ENCODE measurements at places on chromosomes 6 and 20.

DNA sequence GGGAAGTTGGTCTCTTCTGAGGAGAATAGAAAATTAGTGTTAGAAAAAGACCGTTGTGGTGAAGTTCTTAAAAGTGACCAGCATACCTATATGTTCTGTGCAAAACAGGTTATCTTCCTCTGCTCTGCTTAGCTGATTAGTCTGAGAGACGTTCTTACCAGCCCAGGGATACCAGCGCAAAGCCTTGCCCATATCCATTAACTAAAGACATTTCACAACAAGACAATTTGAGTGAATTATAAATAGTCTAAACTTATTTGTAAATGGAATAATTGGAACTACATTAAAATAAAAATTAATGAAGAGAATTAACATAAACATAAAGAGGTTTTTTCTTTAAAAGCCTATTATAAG is 144.0 kb downstream of the PDE7B start:
- no peak for DNase-seq

DNA sequence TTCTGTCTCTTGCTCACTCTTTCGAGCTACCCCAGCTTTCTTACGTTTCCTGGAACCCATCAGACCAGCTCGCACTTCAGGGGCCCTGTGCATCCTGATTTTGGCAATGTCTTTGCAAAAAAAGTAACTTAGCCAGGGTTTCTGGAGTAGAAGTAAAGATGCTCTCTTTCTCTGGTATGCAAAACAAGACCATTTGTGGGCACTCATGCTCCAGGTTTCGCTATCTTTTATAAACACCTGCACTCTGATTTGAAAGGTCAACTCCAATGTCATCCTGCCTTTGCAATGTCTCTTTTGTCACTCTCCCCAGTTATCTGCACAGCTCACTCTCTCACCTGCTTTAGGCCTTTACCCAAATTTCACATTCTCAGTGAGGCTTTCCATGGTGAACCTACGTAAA is 869.1 kb downstream of the QKI start:
- DNase-seq = no peak

- no peak for DNase-seq
Observed at GRCh38 chr6:1735239-1735803, 125.6 kb downstream of the FOXC1 start.

GRCh38 chr6:39140556-39141167 is 25.7 kb upstream of the SAYSD1 start:
- no peak for DNase-seq

DNA sequence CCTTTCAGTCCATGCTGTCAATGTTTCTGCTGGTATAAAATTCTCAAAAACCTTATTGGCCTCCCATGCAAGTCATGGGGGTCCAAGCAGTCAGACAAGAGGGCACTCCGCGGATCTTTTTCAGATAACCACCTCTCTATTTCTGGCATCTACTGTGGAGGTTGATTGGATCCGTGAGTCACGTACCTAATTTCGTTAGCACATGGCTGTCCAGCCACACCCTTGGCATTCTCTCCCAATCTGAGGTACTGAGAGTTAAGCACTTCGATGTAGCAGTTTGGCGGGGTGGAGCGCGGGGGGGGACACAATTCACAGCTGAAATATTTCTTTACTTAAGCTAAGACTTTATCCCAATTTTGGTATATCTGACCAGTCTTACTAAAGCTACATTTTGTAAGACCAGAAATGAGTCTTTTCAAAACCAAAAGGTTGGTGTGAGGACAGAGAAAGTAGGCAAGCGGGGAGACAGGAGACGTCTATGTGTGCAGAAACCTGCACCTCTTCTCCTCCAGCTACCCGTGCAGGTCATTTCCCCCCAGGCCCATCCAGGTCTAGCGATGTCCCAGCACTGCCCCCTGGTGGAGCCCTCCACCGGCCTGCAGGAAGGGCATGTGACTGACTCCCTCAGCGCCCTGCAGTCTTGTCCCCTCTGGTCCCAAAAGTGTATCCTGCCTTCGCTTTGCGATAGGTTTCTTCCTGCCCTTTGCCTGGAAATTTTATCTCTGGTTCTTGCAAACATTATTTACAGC is 113.1 kb downstream of the ADAT2 start:
- DNase-seq = no peak

GRCh38 chr6:27863962-27864905 is 48.0 kb downstream of the OR2B2 start:
- DNase-seq = no peak

- no peak for DNase-seq
Observed at GRCh38 chr6:42969934-42970333, 9.0 kb downstream of the PEX6 start.

GRCh38 chr20:51698252-51698651 is 69.9 kb downstream of the ATP9A start:
- DNase-seq = no peak

- no peak for DNase-seq
Observed at GRCh38 chr6:107620732-107621131, 130.8 kb downstream of the SOBP start.

DNA sequence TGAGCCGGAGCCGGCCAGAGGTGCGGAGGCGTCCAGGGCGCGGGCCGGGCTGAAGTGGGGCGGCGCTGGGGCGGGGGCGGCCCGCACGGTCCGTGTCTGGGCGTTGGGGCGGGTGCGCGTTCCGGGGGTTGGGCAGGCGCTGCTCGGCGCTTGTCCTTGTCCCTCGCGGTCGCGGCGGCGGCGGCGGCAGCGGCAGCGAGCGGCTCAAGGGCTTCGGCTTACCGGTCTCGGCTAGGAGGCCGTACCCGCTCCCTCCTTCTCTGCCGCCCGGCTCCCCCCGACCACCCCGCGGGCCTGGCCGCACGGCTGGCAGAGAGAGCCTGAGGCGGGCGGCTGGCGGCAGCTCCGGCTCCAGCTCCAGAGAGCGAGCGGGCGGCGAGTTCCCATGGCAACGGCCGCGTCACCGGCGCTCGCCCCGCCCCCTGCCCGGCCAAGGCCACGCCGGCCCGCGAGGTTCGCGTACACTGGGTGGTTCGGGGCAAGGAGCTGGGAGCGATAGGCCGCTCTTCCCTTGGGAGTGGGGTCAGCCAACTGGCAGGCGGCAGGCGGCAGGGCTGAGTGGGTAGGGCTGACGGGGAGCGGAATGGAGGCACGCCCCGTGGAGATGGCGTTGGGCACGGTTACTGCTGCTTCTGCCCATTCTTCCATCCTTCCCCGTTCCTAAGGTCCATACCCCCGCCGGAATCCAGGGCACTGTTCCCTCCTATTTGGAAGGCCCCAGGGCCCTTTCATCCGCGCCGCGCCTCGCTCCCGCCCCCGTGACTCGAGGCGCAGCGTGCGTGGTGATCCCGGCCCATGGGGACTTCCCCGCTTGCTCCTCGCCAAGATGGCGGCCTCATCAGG is at the start of gene LRRC73:
Gene LRRC73 (minus strand): TSS at position 363 of the 843 bp plus-strand sequence. CDS start 561 bp downstream, outside the sequence.
- DNase-seq = no peak

DNA sequence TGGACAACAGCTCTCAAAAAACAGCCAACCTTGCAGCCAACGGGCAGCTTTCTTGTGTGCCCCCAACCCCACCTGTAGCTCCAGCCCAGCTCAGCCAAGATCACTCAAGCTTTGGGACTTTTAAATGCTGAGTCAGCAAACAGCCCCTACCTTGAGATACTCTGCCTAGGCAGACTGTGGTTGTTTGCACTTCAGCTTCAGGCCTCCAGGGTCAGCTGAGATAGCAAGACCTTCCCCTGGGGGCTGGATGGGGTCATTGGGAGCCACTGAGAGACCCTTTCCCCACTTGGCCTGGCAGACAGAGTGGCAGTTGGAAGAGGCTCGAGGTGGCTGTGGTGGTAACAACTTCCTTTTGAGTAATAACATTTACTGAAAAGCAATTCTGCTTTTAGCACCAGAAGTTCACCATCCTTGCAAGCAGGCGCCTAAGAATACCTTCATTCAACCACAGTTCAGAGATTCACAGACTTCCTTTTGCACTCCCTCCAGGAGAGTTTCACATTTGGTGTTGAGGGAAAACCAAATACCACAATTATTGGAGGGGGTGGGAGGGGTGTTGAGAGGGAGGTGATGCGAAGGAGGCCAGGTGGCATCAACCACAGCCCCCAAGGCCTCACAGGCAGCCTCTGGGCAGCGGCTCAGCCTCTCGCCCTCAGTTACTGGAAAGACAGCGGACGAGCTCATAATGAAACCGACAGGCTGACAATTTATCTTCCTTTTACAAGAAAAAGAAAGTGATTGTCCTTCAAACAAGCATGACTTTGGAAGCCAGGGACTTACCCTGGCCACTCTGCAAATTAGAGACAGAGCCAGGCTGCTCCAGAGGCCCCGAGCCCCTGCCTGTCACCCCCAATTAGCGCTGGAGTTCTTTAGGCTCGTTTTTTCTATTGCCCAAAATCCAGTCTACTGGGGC is 148.1 kb downstream of the CEBPB start:
- DNase-seq = no peak

DNA sequence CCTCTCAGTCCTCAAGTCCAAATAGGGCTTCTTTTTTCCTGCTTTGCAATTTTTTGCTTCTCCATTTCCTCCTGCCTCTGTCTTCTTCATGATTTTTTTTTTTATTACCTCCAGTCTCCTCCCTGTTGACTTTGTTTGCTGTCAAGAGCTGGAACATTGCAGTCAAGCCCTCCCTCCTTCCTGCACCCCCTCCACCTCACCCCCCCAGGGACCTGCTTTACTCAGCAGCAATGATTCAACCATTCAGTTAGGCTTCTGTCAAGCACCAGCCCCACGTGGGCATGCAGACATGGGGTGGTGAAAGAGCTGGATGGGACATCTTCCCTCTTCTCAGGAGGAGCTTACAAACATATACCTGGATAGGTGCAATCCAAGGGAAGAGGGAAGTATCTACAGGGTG is 142.4 kb downstream of the LRFN2 start:
- DNase-seq = no peak

- DNase-seq = no peak
Observed at GRCh38 chr6:112485827-112486212, 138.7 kb downstream of the RFPL4B start.

DNA sequence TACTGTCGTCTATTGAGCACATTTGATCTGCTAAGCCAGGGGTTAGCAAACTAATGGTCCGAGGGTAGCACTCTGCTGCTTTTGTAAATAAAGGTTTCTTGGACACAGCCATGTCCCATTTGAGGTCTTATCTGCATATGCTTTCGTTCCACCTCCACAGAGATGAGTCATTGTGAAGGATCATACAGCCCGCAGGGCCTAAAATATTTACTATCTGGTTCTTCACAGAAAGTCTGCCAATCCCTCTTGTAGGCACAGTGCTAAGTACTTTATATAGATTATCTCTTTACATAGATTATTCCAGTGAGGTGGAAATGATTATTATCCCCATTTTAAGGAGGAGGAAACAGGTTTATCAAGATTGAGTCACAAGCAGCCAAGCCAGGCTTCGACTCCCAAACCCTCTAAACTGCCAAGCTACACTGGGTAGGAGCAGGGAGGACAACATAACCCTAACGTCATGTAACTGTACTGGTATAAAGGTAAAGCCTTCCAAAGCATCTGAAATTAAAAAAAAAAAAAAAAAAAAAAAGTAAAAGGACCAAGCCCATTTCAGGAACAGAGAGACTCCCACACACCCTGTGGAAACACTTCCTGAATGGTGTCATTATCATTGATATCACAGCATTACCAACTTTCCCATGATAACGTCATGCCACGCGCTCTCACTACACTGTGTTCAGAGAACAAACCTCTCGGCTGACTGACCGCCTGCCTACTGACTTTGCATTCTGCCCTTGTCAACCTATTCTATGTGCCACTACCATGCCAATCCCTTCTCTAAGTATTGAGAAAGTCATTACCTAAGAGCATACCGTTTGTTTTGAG is 101.0 kb downstream of the KIF16B start:
- DNase-seq = no peak

GRCh38 chr6:36290668-36291620 is 21.1 kb downstream of the PNPLA1 start:
- DNase-seq = no peak

All from AG04449 (cell line).